ENCODE measurements at places on chromosomes 12 and 14.

GRCh38 chr14:74977901-74978385, 22.5 kb upstream of the PGF start:
- no peak for DNase-seq

- DNase-seq = no peak
Observed at GRCh38 chr14:68268719-68269118, 449.1 kb downstream of the RAD51B start.

DNA sequence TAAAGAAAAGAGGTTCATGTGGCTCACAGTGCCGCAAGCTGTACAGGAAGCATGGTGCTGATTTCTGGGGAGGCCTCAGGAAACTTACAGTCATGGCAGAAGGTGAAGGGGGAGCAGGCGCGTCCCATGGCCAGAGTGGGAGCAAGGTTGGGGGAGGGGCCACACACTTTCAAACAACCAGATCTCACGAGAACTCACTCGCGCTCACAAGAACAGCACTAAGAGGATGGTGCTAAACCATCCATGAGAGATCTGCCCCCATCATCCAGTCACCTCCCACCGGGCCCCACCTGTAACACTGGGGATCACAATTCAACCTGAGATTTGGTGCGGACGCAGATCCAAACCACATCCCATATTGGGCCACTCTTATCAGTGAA, 80.5 kb downstream of the CCDC92 start:
- no peak for DNase-seq

- DNase-seq = peak; percentile 49
Observed at GRCh38 chr12:107092669-107093416, 506 bp downstream of the CRY1 start.

GRCh38 chr12:124361996-124362395, 67.1 kb downstream of the RFLNA start:
- DNase-seq = no peak

- DNase-seq = no peak
Observed at GRCh38 chr14:76547831-76548230, 171.9 kb downstream of the ESRRB start.

GRCh38 chr14:85115921-85116320, 414.0 kb upstream of the FLRT2 start:
- no peak for DNase-seq

DNA sequence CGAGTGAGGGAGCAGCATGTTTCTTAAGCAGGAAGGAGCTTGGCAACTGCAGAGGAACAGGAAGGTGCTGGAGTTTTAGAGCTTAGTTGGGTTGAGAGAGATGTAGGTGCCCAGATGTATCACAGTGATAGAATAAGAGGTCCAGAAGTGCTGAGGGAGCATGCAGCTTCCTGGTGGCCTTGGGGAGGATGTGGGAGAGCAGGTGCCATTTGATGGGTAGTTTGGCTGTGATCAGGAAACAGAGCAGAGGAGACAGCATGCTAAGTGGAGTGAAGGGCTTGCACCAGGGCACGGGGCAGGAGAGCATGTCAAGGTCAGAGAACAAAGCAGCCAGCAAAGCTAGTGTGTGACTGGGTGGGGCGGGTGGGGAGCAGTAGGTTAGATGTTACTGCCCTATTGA, 74.8 kb downstream of the PAPOLA start:
- no peak for DNase-seq

DNA sequence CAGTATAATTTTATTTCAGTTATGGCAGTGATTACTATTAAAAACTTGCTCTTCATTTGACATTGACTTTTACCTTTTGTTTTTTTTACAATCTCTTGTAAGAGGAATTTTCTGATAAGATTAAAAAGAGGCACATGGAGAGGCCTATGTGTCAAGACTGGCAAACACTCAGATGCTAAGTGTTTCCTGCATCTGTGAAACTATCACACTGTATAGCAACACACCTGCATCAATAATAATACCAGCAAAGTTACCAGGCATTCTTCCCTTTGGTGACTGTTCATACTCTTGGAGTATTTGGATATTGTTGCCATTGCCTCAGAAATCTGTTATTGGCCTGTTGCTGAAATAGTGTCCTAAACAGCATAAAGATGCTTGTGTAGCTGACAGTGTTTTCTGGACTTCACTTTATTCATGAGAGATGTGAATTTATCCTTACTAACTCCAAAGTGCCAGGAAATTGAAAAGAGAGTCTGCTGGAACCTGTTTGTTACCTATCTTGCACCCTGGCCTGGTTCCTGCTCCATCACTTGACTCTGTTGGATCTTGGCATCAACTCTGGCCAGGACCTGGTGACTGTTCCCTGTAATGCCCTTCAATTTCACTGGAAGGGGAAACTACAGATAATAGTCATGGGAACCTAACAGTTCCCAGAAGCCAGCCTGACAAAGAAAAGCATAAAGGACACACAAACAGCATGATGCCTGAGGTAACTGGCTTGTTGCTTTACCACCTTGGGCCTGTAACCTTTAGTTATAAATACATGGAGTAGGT, 19.8 kb downstream of the SLC16A7 start:
- DNase-seq = no peak

GRCh38 chr14:41654196-41654595, 47.5 kb downstream of the LRFN5 start:
- no peak for DNase-seq

DNA sequence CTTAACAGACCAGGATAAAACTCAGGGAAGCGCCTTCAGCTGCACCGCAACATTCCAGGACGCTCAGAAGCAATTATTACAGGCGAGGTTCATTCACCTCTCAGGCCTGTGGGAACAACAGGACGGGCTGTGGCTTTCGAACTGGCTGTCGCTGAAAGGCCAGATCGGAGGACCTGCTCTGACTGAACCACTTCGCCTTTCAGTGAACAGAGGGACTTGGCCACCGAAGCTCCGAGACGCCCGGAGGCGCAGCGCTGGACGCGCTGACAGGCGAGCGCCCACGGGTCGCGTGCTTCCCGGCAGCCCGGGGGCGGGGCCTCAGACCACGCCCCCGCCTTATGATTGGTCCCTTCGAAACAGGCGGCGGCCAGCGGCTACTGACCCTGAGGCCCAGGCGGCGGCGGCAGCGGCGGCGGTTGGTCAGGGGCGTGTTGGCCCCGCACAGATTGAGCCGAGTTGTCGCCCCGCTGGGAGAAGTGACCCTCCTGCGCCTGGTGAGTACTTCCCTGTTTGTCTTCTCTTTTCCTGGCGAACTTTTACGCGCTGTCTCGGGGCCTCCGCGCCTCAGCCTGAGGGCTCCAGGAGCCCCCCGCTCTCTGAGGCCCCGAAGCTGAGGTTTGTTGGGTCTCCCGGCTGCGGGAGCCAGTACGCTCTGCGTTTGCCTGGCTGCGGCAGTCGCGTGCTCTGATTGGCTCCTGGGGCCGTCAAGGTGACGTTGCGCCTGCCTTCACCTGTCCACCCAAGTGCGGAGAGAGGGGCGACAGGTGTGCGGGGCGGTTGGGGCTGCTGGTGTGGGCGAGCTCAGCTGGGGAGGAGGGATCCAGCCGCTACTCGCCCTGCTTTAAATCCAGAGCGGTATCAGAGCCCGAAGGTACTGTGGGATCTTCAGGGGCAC, at the start of gene GAS2L3:
TSS of gene GAS2L3 (plus strand) at position 393 of the 895 bp plus-strand sequence. CDS start 21,221 bp downstream, outside the sequence.
- DNase-seq = peak; percentile 86

DNA sequence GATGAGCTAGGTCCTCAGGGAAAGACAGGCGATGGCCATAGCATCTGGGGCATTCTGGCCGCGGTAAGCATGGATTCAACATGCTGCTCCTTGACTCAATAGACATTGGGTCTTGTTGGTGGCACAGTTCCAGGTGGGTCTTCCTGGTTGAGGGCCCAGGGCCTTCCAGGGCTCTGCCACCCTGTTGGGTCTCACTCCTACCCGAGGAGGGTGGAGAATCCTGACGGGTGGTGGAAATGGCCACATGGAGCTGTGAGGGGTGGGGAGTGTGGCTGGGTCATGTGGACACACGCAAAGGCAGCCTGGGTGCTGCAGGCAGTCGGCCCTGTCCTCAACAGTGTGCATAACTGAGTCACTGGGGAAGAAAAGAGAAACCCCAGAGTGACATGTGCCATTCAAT, 148.1 kb downstream of the KIF26A start:
- DNase-seq = no peak

GRCh38 chr12:17344649-17345048, 738.7 kb upstream of the LMO3 start:
- no peak for DNase-seq

DNA sequence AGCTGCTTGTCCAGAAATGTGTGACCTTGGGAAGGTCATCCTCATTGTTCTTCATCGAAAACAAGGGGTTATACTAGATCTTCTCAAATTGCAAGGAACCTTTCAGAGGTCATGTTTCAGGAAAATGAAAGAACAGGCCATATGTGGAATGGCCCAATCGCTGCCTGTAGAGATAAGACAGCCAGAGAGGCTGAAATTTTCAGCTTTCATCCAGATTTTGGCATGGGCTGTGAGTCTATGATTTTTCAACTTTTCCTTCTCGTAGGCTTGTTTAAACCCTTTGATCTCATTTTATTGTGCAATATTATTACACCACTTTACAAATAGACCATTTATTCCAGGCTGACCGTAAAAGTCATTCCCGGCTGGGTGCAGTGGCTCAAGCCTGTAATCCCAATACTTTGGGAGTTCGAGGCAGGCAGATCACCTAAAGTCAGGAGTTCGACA, 17.1 kb upstream of the ATXN2 start:
- no peak for DNase-seq

DNA sequence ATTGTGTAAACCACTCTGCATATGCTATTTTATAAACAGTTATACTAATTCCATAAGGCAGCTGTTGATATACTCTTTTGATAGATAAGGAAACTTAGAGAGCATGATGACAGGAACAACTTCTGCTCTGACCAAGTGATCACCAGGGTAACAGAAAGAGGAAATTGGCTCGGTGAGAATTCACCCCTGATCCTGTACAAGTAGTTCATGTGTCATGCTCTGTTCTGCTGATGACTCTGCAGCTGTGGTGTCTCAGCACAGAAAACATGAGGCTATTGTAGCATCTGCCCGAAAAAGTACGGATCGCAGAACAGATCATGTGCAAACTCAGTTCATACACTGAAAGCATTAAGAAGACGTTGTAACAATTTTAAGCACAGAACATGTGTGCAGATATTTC, 345.0 kb downstream of the LRIG3 start:
- DNase-seq = no peak

DNA sequence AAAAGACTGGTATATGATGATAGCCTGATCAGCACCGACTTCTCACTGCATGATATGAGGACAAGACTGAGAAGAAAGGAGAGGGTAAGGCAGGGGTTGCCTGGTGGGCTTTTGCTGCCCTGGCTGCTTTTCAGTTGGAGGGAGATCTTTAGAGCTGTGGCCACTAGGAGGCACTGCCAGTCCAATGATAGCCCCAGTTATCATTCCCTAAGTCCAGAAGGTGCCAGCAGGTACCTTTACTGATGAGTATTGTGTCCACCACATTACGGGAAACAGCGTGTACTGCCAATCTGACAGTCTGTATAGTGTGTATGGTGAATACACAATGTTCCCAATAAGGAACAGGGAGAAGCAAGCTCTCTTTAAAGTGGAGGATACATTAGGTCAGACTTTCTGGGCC, 55.8 kb upstream of the CCDC175 start:
- DNase-seq = no peak

- no peak for DNase-seq
Observed at GRCh38 chr14:54784060-54784459, 118.6 kb downstream of the GCH1 start.

DNA sequence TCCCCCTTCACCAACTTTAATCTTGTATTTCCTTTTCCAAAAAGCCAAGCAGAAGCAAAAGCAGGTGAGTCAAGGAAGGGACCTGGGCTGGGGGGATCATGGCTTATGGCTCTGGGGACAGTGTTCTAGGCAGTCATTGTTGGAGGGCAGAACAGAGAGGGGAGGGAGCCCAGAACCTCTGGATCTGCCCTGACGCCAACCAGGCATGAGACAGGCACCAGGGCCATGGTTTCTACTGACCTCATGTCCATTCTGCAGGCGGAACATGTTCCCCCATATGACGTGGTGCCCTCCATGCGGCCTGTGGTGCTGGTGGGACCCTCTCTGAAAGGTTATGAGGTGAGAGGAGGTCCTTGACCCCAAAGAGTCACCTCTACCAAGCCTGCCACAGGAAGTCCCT, 6.6 kb downstream of the CACNB3 start:
- DNase-seq = no peak

- peak; percentile 44 for DNase-seq
Observed at GRCh38 chr14:103386713-103387329, 1.6 kb downstream of the MARK3 start.

GRCh38 chr14:89093083-89093730, 268.8 kb downstream of the TTC8 start:
- no peak for DNase-seq

Data from midbrain (tissue), 1 donor.